Stimulated activated CD8-positive, alpha-beta memory T cell treated with anti-CD3 and anti-CD28 coated beads, Interleukin-7, amount 100 ng/mL, for 4 hours (primary cell): ENCODE measurements at places on chromosomes 3 and 15.

DNA sequence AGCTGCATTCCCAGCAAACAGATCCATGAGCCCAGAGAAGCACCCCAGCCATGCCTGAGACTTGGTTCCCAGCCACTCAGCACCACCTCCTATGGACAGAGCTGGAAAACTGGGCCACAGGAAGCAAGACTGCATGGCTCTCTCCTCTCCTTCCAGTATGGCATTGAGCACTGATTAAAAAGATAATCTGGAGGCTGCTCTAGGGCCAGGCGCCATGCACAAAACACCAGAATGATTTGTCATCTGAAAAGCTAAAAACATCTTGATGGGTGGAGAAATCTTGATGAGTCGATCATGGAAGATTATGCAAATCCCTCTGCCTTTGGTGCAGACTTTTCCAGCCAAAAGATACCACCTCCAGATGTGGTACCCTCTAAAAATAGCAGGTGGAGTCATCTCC lies 62.7 kb upstream of the MRPS22 start:
- DNase-seq, result no peak

- DNase-seq, result no peak
Observed at GRCh38 chr3:133691273-133692107, 29.7 kb upstream of the TOPBP1 start.

GRCh38 chr15:61041886-61042285 lies 187.2 kb downstream of the RORA start:
- DNase-seq, result no peak

DNA sequence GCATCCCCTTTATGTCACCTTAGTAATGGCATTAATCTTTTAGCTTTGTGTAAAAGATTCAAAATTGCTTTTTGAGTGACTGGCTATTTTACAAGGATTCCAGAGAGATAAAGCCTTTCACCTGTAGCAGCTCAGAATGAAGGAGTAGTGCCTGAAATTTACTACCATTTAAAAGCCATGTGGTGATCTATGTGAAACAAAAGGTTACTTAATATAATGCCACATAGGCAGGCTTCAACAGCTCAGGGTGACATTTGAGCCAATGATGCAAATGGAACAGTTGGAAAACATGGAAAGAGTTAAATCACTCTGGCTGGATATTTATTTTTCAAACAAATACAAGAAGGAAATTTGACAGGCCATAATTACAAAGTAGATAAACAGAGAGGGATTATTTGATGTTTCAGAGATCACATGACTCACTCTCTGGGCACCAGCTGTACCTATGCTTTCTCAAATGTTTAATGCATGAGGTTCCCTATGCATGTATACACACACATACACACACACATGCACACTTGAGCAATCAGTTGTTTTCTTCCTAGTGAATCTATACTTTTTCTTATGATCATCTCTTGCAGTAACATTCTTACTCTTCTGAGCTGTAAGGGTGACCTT lies 171.5 kb downstream of the ZMAT3 start:
- DNase-seq, result no peak

DNA sequence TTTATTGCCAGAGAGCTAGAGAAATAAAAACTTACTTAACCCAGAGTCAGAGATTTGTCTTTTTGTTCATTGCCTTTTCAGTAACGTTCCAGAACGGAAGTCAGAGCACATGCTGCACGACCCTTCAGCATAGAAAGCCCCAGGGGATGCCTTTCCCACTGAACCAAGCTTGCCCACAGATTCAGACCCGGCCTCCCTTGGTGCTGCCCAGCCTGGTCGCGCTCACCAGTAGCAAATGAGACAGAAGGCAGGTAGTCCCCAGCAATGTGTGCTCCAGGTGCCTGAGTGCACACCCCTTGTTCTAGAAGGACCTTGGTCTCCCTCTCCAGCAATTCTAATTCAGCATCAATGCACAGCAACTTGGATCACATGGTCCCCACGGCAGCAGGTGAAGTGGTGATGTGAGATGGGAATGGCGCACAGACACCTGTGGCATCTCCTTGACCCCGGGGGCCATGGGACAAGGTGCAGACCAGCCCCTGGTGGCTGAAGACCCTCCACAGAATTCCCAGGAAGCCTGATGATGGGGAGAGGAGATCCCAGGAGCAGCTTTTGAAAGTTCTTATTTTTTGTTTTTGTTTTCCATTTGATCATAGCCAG lies 91.8 kb upstream of the IQSEC1 start:
- DNase-seq, result no peak

GRCh38 chr3:175149675-175150074 lies 290.5 kb downstream of the NAALADL2 start:
- no peak for DNase-seq

DNA sequence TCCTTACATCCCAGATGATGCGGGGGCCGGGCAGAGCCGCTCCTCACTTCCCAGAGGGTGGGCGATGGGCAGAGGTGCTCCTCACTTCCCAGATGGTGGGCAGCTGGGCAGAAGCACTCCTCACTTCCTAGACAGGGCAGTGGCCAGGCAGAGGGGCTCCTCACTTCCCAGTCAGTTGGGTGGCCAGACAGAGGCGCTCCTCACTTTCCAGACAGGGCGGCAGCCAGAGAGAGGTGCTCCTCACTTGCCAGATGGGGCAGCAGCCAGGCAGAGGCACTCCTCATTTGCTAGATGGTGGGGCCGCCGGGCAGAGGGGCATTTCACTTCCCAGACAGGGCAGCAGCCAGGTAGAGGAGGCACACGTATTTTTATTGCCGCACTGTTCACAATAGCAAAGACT lies 622.0 kb upstream of the KCNMB2 start:
- DNase-seq, result no peak

DNA sequence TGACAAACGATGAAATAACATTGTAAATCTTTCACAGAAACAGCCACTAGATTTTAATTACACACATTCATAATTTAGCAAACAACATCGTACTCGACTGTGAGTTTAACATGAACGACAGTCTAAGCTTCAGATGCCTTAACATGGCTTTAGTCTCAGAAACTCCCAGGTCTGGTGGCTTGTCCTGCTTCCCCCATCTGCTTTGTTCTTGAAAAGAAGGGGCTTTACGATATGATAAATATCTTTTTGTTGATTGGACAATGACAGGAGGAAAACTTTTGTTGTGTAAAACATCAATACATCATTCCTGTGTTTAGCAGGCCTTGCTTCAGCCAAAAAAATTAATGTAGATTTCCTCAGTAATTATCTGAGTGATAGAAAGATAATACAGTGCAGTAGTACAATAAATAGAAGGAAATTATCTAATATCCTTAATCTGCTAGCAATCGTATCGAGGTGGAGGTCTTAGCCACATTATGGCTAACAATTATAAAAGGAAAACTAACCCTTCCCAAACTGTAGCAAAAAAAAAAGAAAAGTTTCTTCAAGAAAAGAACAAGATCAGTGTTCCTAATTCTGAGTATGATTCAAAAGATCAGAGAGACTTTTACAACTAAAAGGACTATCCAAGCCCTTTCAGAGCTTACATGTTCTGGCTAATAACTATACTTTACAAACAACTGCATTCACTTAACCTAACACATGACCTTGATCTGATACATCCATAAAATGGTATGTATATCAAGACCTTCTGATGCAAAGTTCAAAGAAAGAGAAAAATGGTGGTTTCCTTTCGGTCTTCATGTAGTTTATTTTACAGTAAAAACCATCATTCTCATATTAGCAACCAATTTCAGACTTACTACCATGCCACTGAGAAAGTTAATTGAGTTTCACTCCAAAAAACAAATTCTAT lies 535.7 kb downstream of the FOXP1 start:
- DNase-seq, result no peak

- no peak for DNase-seq
Observed at GRCh38 chr3:143311096-143311495, 191.5 kb downstream of the CHST2 start.
